ENCODE measurements at places on chromosomes 6 and 20. TPM values are rescaled to one million over a fixed set of nuclear protein-coding genes. Genes with fewer than 3 reads are reported as not detected.
A peak's percentile ranks its signal among the peaks of the same experiment; 100 is the strongest.

DNA sequence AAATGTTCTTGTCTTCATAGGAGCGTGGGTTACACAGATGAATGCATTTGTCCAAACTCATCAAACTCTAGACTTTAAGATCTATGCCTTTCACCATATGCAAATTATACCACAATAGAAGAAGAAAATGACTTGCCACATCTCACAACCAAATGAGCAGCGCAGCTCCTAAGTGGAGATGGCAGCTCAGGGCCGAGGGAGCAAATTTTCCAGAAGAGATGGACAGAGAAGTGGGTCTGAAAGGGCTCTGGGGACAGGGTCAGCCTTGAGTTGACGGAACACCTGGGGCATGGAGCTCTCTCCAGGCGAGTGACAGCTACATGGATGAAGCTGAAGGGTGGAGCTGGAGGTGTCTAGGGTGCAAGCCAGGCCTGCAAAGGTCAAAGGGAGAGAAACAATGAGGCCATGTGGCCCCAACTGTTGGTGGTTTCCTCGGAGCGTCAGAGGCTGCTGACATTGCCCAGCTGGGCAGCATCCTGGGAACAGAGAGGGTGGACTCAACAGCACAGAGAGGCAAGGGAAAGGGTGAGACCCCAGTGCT is 228.3 kb downstream of the NRN1 start:
- peak; percentile 25 for DNase-seq

- DNase-seq: no peak
Observed at GRCh38 chr6:142329486-142330113, 27.8 kb downstream of the ADGRG6 start.

DNA sequence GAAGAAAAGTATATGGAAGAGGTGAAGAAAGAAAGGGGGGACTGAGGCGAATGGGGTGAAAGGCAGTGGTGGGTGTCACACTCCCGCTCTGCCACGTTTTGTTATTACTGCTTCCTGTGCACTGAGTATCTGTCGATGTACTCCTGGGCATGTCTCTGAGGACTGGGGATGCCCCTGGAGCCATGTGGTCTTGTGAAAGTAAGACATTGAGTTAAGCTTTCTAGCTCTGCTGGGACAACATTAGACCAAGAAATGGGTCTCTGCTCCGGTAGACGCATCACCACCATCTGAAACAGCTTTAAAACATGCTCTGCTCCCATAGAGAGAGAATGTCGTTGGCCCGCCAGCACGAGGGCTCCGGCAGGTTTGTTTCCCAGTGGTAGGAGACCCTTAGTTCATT is 40.0 kb downstream of the IRF4 start:
- DNase-seq: no peak

DNA sequence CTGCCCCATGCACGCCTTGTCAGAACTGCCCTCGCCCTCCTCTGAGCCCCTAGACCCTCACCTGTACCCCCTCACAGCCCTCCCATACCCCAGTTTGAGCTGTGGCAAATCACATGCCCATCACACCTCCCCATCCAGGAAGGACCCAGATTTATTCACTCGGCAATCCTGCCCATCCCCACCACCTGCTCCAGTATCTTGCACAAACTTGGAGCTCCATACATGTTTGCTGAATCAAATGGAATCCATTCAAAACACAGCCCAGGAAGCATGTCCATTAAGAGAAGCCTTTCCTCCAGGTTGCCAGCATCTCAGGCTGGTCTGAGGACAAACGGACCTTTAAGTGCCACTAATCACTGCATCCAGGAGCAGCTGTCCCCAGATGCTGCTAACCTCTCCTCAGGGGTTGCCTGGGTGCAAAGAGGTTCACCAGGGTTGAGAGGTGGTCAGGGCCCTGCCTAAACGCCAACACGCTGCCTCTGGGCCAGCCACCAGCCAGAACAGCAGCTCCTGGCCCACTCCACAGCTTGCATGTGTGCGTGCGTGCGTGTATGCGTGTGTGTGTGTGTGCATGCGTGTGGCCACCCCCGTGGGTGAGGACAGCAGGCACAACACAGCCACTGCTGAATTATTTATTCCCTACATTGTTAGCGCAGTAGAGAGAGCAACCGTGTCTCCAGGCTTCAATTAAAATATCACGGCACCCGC is 31.0 kb downstream of the GRM4 start:
- DNase-seq: no peak

GRCh38 chr20:62133864-62134263 is 9.3 kb downstream of the PSMA7 start:
- DNase-seq: no peak

The PRRT1 gene
- 2.4 TPM for total RNA-seq

The KCNQ2 gene
- total RNA-seq: not detected

The SLC22A2 gene
- not detected for total RNA-seq

The TNF gene
- total RNA-seq: 2.5 TPM

Measured in OCI-LY7 (cell line).